ENCODE measurements at places on chromosomes 5 and 9. TPM values are rescaled to one million over a fixed set of nuclear protein-coding genes. Genes with fewer than 3 reads are reported as not detected.

The ASS1 gene
- 16.7 TPM for total RNA-seq

The PCDHB6 gene
- 1.2 TPM for total RNA-seq

The ECM2 gene
- total RNA-seq, result 0.21 TPM

The STPG3 gene
- total RNA-seq, result not detected
